H9 (cell line): ENCODE measurements at places on chromosomes 4 and X.

GRCh38 chrX:9087271-9088040, 53.5 kb upstream of the FAM9B start:
- DNase-seq: no peak

DNA sequence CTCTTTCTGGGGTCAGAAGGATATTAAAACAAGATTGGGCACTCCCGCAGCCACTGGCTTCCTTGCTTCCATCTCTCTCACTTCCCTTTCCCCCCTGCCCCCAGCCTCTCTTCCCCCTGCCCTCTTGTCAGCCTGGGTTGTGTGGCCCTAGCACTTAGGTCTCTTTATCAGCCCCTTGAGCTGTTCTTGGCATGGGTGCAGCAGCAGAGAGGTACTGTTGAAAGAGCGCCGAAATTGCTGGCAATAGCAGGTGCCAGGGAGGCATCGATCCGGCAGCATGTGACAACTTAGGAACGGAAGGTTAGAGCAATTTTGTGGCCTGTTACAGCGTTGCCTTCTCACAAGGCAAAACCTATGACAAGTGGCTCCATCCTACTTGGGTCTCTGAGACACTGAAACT, 333.1 kb upstream of the IGFBP7 start:
- DNase-seq: no peak

DNA sequence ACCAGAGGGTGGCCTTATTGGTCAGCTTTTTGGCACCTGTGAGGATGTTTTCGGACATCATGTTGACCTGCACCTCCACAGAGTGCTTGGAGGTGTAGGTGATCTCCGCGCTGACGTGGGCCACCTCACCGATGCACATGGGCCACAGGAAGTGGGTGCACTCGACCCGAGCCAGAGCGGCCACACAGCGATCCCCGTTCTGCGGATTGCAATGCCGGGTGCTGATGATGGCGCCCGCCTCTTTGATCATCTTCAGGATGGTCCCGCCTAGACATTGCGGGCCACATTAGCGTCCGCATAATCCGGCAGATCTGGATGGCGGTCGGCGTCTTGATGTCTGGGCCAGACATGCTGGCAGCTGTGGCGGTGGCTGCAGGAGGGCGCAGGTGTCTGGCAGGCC, 12.9 kb upstream of the N4BP2 start:
- peak; percentile 29 for DNase-seq

- DNase-seq: no peak
Measured at GRCh38 chrX:53155512-53156206, 61.7 kb downstream of the KANTR start.

DNA sequence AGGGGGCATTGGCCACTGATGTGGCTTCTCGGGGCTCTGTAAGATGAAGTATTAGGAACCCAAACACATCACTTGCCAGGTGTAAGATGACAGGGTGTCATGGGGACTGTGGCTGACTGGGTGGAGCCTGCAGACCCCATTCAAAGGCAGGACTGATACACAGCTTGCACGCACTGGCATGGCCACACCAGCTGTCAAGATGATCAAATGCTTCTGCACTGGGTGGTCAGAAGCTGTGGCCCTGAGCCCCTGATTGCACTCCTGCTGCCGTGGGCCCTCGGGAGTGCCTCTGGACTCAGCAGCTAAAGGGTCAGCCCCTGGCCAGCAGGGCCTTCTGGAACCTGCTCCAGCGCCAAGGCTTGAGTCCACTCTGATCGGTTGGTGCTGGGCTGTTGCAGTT, 48.8 kb upstream of the GRPEL1 start:
- DNase-seq: no peak

DNA sequence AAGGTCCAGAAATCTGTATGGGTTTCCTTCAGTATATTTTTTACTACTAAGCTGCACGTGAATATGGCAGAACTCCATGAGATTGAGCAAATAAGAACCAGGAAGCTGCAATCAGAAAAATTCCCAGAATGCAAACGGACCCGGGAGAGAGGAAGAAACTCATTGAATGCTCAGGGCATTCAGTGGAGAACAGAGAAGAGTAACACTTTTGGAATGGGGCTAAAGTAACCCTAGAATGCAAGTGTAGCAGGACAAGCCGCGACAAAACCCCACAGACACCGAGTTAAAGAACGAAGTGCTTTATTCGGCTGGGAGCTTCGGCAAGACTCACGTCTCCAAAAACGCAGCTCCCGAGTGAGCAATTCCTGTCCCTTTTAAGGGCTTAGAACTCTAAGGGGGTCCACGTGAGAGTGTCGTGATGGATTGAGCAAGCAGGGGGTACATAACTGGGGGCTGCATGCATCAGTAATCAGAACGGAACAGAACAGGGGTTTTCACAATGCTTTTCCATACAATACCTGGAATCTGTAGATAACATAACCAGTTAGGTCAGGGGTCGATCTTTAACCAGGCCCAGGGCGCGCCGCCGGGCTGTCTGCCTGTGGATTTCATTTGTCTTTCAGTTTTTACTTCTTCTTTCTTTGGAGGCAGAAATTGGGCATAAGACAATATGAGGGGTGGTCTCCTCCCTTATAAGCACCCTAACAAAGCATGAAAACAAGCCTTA, 56.4 kb downstream of the RAB28 start:
- no peak for DNase-seq

DNA sequence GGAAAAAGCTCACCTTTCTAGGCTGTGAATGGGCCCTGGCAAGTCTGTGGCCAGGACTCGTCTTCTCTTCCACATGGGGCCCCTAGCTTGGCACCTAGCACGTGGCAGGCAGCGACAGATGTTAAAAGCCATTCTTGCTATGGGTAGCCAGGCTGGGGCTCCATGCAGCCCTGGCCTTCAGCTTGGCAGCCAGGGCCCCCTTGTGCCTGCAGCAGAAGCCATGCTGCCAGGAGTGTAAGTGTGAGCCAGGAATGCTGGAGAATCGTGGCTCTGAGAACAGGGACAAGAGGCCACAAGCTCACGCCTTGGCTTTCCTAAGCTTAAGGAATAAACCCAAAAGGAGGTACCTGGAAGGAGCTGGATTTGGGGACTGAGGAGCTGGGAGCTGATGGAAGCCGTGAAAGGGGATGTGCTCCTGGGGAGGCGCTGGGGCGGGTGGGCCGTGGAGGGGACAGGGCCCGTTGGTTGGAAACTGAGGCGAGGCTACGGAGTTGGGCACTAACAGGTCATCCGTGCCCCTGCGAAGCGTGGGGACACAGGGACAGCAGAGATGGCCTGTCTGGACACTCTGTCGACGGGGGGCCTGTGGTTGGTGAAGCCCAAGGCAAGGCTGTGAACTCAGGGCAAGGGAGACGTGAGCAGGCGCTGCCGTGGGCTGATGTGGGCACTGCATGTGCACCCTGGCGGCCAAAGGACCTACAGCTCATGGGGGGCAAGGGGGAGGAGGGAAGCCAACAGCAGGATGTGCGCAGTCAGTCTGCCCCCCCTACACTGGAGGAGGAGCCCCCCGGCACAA, 895 bp upstream of the OPN1LW start:
- DNase-seq: no peak

- no peak for DNase-seq
Measured at GRCh38 chr4:47525154-47525819, 40.2 kb downstream of the ATP10D start.

- peak; percentile 93 for DNase-seq
Measured at GRCh38 chr4:602559-602942, 22.8 kb upstream of the PDE6B start.

DNA sequence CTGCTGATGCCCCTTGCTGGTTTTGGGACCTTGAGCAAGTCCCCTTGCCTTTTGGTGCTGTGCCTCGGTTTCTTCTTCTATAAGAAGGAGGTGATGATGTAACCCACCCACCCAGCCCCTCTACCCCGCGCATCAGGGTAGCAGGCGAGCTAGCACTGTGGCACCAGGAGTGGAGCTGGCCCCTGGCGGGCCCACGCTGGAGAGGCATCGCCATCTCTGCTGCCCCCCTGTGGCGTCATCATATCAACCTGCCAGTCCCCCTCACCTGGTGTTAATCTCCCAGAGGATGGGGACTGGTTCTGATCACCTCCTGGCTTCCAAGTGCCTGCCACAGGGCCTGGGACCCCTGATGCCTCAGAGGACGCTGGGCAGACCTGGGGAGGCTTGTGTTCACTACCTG, 6.3 kb upstream of the SORCS2 start:
- peak; percentile 55 for DNase-seq

GRCh38 chr4:124060261-124060918, 652.1 kb downstream of the ANKRD50 start:
- no peak for DNase-seq

DNA sequence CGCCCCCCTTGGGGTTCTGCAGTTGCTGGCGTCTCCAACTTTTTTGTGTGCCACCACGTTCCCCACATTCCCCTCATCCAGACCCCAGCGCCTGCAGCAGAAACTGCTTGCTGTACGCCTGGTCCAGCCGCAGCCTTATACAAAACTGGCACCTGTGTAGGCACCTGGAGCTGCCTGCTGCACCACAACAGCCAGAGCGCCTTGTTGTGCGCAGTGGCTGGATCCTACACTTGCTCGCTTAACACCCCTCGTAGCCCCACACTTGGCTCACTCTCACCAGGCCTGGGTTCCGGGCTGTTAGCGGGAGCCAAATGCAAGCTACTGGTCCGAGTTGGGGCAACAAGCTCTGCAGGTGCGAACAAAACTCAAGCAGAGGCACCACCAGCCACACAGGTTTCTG, 136.8 kb downstream of the TECRL start:
- peak; percentile 30 for DNase-seq

GRCh38 chrX:43018031-43018430, 240.1 kb upstream of the PPP1R2C start:
- no peak for DNase-seq

- no peak for DNase-seq
Measured at GRCh38 chr4:106694232-106694631, 325.7 kb upstream of the GIMD1 start.

DNA sequence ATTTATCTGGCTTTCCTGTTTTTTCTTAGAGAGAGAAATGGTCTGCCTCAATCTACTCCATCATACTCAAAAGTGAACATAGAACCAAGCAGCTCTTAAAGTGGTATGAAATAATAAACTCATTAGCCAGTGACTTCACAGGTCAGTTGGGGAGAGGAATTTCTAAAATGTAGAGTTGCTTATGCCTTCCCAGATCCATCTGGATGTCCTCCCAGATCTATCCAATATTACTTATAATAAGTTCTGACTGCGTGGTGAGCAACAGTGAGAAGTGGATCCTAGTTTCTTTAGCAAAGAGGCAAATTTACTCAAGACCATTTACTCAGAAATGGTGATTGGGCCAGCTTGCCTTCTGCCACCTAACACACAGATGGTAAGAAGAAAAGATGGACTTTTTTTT, 748.0 kb downstream of the PCDH18 start:
- DNase-seq: no peak

GRCh38 chr4:137253949-137254348, 278.3 kb downstream of the PCDH18 start:
- no peak for DNase-seq

DNA sequence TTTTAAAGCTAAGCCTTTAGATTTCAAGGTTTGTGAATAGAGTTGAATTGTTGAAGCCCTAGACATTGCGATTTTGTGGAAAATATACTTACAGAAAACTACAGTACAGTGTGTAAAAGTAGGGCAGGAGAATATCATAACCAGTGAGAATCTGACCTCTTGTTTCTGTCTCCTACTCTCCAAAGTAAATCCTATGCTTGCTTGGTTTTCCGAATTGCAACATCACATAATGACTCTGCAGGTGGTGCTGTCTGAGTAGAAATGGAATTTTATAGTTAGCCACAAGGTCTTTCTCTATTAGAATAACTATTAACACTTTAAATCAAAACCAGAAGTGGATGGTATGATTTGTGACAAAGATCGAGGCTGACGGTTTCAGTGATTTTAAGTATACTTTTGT, 505.6 kb downstream of the RAPGEF2 start:
- DNase-seq: no peak

GRCh38 chr4:1055721-1056590, 44.5 kb downstream of the FGFRL1 start:
- peak; percentile 70 for DNase-seq

- DNase-seq: no peak
Measured at GRCh38 chr4:48350871-48351270, 9.5 kb downstream of the SLAIN2 start.

- DNase-seq: no peak
Measured at GRCh38 chr4:121980643-121981042, 28.8 kb upstream of the TRPC3 start.

- peak; percentile 86 for DNase-seq
Measured at GRCh38 chr4:153083447-153083947, 120.7 kb upstream of the TRIM2 start.

DNA sequence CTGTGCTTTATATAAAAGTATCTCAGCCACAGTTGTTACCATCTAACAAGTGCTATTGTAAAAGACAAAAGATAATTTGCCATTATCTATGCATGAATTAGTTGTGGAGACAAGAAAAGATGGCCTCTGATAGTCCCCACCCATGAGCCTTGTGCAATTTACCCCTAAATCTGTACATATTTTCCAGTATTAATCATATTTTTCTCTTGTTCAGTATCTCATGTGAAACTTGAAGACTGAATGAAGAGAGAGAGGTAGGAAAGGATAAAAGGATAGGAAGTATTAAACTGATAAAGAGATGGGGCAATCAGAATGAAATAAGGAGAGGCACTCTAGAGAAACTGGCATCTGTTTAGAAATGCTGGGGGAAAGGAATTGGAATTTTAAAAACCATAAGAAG, 3.7 kb downstream of the MYOZ2 start:
- DNase-seq: no peak

DNA sequence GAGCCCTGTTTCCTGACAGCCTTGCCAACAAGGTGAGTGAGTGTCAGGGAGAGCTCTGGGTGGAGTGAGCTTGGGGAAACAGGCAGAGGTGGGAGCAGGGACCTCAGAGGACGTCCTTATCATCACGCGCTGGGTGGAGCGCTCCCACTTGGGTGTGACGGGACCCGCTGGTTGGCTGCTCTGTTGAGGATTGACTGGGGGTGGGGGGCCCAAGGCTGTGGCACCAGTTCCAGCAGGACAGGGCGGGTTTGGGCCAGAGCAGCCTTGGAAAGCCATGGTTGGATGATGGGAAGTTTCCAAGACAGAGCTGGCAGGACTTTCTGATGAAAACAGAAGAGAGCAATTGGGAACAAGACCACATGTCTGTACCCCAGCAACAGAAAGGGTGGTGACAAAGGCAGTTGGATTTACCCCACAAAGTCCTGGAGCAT, 3.0 kb upstream of the PCGF3 start:
- DNase-seq: no peak

DNA sequence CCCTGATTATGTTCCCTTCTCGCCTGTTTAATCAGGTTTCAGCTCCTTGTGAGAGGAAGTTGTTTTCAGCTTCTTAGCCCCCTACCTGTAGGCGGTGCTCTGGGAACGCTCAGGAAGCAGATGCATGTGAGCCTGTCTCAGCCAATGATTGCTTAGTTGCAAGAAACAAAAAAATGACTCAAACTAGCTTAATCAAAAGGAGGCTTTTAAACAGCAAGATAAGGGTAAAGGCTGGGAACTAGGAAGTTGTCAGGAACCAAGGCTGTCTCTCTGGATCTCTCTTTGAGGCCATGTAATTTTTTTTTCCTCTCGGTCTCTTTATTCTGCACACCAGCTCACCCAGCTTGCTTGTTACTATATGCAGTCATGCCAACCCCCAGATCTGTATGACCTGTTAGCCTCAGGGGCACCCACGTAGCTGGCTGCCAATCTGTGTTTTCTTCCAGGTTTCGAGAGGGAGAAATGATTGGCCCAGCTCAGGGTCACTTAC, 109.1 kb downstream of the PTTG2 start:
- peak; percentile 65 for DNase-seq
